ENCODE measurements at places on chromosomes 2 and 18.

DNA sequence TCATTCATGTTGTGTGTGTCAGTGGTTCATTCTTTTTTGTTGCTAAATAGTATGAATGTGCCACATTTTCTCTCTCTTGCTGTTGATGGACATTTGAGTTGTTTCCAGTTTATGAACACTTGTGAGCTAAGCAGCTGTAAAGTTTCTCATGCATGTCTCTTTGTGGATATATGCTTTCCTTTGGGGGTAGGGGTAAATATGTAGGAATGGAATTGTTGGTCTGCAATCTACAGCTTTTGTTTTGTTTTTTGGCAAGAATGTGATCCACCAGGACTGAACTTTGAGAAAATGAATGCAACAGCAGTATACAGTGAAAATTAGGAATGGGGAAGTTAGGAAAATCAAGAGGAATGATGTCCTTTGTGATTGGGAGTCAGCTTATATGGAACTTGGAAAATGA lies 226.3 kb downstream of the CDCA7 start:
- DNase-seq: no peak

DNA sequence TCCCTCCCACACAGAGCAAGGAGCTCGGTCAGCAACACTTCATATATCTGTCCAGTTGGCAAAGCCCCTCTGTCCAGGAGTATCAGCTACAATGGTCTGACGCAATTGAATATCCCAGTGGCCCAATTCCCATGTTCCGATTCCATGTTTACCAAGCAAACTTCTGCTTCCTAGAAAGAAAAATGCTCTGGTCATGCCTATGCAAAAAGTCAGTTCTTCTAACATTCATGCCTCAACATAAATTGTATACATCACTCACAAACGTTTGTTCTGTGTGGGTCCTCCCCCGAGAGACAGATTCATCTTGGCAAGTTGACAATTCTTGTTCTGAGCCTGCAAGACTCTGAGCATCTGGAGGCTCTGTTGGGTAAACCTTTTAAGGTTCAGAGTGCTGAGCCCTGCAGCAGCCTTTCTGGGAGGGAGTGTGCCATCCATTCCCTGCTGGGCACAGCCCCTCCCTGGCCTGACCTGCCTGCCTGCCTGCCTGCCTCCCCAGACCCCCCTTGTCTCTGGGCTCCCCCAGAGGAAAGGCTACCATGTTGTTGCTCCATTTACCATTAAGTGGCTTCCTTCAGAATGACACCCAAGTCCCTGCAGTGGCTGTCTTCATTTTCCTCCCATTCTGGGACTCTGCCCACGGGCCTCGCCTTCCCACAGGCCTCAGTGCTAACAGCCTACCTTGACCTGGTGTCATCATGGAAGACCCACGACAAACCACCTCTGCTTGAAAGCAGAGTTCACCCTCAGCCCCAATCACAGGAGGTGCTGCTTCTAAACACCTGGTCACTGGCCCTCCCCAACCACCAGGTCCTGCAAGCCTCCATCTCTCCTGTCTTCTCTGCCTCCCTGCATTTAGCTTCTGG lies 37.6 kb upstream of the TAF1B start:
- no peak for DNase-seq

DNA sequence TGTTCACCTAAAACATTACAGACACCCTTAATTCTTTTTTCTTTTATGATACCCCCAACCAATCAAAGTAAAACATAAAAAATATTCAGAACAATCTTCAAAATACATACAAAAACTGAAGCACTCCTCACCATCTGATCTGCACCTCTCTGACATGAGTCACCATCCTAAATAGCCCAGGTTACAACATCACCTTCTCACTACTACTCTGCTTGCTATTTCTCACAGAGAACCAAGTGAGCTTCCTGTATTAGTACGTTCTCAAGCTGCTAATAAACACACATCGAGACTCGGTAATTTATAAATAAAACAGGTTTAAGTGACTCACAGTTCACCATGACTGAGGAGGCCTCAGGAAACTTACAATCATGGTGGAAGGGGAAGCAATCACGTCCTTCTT lies 183.5 kb downstream of the CBLN2 start:
- DNase-seq: no peak

DNA sequence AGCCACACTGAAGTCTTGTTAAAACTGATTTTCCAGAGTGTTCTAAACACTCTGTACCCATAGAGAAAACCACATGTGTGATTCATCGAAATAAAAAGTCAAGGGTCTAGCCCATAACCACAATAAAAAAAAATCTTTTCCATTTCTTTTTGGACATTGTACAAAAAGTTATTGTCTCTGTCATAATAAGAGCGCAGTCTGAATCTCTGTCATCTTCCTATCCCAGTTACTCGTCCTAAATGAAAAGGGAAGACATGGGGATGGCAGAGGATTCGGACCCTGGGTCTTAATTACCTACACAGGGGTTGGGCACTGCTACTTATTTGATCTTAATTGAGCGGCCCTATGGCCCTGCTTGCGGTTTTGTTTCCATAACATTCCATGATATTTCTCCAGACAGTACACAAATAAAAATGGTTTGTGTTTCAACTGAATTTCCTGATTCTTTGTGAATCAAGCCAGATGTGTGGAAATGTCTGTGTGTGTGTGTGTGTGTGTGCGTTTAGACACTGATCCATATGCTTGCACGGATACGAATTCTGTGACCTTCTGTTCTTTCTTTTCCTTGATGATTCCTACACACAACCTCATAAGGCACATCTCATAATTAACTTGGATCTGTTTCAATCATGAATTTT lies 133.4 kb upstream of the SPATS2L start:
- no peak for DNase-seq

DNA sequence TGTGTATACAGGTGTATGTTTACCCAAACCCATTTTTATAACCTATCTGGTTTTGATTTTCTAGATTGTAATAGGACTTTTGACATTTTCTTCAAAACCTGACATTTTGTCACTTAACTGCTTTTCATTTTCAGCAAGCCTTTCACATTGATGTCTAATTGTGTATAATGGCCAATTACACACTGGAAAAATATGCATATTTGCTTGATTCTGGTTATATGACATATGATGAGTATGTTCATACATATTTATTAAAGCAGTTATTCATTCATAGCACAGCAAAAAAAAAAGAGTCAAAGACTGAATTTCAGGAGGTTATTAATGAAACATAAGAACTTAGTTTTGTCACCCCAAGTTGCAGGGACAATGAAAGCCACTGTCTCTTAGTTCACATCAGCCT lies 307.7 kb upstream of the TNP1 start:
- no peak for DNase-seq

- no peak for DNase-seq
Measured at GRCh38 chr2:84782717-84783442, 98.0 kb downstream of the TRABD2A start.

DNA sequence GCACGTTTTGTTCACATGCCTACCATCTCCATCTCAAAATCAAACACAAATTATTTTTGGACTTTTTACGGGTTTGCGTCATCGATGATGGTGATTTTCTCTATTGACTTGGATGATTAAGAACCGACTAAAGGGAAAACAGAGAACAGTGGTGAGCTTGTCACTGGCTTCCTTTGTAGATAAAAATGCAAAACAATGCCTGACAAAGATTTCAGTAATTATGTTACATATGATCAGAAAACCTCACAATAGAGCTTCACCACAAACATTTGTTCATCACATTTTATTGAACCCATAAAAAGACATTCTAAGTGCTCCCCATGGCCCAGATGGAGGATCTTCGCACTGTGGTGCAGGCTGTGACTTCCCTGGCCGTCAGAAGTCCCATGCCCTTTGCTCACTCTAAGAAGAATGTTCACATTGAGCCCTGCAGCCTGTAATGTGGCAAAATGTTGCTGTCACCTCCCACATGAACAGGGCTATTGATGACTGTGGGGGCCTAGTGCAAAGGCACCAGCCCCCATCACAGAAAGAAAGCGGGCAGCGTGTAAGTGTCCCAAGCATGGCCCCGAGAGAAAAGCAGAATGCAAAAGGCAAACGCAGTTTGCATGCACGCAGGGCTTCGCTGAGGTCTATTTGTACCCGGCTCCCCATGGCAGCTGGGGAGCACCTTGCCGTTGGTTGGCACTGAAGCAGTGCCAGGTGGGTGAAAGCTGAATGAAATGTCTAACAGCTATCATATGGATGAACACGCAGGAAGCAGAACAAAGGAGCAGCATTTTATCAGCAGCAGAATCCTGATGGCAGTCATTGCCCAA lies 60.6 kb downstream of the BCL2 start:
- no peak for DNase-seq

DNA sequence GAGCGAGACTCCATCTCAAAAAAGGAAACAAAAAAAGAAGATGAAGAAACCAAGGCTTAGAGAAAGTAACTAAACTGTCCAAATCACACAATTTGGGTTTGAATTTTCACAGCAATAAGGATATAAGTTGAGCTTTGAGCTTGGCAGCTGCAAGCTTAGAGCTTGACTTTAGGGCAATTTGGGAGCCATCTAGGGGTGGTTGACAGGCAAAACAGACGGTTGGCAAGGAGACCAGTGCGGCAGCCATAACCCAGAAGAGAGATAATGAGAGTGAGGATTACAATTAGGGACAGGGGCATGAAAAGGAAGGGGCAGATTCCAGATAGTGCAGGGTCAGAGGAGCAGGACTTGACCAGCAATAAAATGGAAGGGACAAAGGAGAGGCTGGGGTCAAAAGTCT lies 382.2 kb upstream of the HNRNPA3 start:
- no peak for DNase-seq

GRCh38 chr2:8606649-8607550 lies 75.0 kb upstream of the ID2 start:
- DNase-seq: no peak

DNA sequence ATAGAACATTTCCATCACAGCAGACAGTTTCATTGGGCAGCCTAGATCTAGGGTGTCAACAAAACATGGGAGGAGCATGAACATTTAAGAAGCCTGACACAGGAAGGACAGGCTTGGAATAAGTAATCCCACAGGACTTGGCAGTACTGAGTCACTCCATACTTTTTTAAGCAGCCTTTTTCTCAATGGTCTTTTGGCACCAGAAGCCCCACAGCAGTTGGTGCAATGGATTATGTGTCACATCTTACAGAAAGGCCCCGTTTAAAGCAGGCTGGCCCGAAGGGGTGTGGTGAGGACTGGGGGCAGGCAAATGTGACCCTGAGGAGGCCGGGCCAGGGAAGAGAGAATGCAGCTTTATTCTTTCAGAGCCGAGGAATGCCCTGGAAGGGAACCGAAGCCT lies 26.6 kb downstream of the SPTBN1 start:
- DNase-seq: peak; percentile 61

DNA sequence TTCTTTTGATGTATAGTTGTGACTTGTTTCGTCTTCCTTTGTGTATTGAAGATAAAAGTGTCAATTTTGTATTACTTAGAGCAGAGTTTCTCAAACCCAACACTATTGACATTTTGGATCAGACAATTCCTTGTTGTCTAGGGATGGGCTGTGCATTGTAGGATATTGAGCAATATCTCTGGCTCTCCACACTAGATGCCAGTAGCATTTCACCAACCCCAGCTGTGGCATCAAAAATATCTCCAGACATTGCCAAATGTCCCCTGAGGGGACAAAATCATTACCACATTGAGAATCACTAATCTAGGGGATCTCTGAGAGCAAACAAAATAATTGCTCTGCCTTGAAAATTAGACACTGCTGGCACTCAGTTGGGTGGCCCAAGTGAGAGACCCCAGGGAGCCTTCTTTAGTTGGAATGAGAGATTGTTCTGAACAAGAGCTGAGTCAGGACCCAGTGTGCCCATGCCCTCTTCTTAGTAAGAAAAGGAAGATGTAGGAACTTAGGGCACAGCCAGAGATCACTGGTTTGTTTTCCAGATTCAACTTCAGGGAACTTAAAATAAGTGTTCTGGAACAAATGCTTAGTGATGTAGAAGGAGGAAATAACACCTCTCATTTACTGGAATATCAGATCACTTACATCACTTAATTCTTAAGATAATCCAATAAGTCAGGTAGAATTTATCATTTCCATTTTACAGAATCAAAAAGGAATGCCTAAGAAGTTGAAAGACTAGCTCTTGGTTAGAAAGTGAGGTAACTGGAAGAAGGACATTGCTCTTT lies 466.6 kb upstream of the TNP1 start:
- no peak for DNase-seq

DNA sequence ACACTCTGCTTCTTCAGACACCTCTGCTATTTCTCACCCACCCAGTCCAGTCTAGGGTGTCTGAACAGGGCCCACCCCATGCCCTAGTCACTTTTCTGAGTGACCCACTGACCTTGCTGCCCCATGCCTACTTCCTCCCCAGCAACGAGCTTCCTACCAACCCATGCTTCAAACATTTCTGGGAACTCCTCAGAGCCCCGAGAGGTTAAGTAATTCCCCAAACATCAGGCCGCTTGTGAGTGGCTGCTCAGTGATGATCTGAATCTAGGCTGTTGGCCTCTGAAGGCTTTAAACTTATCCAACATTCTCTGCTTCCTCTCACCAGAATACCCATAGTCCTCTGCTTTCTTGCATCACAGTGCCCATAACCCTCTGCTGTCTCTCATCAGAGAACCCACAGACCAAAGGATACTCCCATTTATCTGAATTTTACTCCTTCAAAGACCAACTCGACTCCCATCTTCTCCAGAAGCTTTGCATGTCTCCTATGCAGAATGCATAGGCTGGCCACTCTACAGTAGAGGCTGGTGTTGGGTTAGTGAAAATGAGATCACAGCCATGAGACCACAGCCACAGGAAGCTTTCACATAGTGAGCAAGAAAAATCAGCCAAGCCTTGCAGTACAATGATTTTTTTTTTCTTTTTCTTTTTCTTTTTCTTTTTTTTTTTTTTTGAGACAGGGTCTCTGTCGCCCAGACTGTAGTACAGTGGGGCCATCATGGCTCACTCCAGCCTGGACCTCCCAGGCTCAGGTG lies 309.5 kb upstream of the LYPD1 start:
- DNase-seq: no peak

GRCh38 chr2:240639566-240639965 lies 14.3 kb downstream of the GPR35 start:
- no peak for DNase-seq

DNA sequence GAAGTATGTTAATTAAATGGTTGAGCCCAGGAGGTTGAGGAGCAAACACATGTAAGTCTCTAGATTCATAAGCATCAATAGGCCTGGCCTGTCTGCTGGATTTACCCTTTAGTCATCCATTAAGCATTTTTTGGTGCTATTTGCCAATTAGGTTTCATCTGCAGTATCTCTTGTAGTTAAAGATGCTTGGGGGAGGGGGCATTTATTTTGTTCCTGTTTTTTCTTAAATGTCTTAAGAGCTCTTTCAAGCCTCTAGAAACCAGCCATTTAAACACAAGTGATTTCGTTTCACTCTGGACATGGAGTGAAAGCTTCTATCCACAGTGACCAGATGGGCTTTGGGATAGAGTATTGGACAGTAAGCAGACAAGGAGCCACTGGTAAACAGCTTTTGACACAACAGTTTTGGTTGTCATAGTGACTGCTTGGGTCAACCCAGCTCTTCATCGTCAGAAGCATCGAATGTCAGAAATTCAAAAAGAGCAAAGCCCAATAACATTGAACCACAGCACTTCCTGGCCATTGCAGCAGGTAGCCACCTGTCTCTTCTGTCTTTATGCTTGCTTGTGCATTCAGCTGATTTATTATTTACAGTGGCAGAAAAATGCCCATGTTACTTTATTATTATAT lies 4.9 kb downstream of the QPCT start:
- DNase-seq: no peak
